Common myeloid progenitor, CD34-positive (primary cell): ENCODE measurements at places on chromosomes 11 and 22.

DNA sequence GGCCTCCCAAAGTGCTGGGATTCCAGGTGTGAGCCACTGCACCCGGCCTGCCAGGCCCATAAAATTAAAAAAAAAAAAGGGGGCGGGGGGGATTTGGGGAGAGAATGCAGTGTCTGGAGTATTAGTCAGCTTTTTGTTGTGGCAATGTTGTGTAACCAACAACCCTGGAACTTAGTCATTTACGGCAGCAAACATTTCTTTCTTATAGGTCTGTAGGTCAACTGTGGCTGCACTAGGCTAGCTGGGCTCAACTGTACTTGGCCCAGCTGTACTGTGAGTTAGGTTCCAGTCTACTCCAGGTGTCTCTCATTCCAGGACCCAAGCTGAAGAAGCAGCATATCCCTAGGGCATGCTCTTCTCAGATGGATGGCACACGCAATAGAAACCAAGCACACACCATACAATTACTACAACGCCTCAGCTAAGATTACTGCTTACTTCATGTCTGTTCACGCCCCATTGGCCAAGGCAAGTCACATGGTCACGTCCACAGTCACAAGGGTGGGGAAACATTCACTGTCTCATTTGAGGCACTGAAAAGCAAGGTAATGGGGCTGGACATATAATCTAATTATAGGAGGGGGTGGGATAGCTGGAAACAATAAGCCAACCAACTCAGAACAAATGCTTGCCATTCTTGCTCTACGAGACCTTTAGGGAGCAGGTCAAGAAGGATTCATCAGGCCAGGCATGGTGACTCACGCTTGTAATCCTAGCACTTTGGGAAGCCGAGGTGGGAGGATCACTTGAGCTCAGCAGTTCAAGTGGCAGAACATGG is 10.4 kb upstream of the SPINDOC start:
- no peak for DNase-seq

DNA sequence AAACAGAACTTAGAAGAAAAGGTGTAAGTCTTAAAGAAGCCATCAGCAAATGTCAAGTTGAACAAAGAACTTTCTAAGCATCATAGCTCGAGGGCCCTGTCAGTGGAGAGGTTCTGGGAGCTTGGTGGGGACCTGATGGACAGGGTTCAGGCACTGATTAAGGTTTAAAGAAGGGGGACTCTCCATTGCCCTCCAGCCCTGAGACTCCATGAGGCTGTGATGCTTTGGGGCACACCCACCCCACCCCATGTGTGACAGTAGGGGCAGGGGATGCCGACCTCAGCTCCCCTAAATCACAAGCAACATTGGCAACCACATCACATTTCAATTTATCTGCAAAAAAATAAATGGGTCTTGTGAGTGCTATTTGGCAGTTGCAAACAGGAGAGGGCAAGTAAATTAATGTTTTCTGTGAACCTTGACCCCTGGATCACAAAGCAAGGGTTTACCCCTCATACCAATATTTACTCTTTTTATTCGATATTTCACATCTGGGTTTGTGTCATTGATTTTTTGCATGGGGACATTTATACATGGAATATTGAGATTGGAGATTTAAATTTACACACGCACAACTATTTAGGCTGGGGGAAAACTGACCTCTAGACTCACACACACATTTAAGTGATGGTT is 37.1 kb upstream of the ANO1 start:
- DNase-seq: no peak

DNA sequence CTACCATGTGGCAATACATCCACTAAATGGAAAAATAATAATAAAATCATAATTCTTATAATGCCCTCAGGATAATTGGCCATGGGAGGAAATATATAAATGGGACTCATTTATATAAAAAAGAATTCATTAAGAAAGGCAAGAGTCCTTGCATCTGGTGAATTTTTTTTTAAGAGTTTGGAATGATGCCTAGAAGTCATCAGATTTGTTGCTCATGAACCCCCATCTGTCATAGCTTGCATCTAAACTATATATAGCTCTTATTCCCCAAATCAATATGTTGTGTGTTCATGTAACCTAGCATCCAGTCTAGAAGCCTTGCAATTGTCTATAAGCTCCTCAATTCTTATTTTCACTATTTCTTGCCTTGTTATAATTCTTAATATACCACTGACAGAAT is 75.9 kb downstream of the CADM1 start:
- no peak for DNase-seq

DNA sequence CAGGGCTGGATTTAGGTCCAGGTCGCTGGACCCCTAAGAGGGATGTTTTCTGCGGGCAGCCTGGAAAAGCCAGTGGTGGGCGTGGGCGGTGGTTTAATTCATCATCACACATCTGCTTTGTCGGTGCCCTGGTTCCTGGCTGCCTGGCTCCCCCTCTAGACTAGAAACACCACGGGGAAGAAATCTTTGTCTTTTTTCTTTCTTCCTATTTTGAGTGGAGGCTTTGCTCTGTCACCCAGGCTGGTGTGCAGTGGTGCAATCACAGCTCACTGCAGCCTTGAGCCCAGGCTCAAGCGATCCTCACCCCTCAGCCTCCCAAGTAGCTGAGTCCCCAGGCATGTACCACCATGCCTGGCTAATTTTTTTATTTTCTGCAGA is 86.6 kb upstream of the LINC01488 start:
- DNase-seq: no peak

GRCh38 chr22:49274754-49275380 is 552.8 kb downstream of the BRD1 start:
- DNase-seq: no peak
